Stimulated activated CD8-positive, alpha-beta memory T cell treated with anti-CD3 and anti-CD28 coated beads, Interleukin-7, amount 100 ng/mL, for 4 hours (primary cell): ENCODE measurements at places on chromosomes 2 and 18.
A peak's percentile ranks its signal among the peaks of the same experiment; 100 is the strongest.

DNA sequence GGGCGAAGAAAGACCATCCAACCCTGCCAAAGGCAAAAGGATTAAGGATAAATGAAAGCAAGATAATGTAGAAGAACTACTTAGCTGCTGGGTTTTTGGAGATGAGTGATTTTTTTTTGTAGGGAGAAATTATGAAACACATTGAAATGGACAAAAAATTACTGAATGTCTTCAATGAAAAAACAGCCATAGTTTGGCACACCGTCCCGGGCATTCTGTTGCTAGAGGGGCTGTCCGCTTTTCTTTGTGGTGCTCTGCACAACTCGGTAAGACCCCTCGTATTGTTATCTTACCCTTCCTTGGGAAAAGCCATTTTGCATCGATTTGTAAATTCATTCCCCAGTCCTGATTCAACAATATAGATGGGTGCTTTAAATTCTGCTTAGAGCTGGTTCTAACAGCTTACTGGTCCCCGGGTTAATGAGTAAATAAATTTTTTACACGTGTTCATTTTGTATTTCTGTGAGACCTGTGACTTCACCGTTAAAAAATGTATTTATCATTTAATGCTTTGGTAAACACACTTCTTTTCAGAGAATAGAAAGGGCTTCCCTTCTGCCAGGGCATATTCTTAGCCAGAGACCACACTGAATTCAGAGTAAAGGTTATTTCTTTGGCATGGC, 912 bp upstream of the LAPTM4A start:
- no peak for DNase-seq

DNA sequence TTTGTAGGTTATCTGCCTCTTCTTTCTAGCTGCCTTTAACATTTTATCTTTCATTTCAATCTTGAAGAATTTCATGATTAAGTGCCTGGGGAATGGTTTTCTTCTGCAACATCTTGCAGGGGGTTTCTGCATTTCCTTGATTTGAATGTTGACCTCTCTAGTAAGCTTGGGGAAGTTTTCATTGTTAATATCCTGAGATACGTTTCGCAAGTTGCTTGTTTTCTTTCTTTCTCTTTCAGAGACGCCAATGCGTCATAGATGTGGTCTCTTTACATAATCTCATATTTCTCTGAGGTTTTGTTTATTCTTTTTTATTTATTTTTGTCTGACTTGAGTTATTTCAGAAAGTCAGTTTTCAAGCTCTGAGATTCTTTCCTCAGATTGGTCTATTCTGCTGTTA, 225.7 kb downstream of the XIRP2 start:
- DNase-seq, result no peak

- DNase-seq, result no peak
These were observed 1229.0 kb upstream of the NRXN1 start for GRCh38 chr2:52260904-52261303.

DNA sequence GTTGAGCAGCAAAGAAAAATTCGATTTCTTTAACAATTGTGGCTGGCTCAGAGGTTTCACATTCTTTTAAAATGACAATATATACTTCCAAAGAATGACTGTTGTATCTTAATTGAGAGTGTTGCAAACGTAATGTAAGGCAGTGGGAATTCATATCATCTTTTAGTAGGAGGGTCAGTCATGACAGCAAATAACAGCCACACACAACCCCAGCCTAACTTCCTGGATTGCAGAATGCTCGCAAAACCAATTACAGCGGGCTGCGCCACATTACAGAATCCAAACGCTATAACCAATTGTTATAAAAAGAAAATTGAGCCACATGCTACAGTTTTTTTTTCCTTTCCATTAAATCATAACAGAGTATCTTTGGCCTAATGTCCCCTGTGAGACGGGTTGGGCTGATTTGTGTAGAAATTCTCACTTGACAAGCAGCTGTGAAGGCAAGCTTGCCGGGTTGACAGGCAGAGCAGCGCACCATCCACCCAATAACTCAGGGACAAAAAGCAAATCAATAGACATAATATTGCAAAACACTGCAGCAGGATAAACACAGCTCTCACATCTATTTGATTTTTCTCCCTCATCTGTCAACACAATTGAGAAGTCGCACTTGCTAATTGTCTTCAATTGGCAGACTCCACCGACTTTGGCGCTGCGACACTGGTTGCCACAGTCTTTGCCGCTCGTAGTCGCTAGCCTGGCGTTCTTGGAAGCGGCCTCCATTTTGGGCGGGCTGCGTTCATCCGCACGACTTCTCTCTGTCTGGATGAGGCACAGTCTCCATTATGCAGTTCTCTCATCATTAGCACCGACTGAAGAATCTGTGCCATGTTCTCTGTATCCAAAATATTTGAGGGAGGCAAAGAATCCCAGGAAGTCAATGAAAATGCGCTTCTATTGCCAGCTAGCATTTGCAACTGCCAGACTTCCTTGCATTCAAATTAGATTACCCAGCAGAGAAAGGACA, 95.0 kb upstream of the CCDC68 start:
- DNase-seq, result no peak

GRCh38 chr2:10918661-10919409, 7.1 kb downstream of the KCNF1 start:
- DNase-seq, result no peak

DNA sequence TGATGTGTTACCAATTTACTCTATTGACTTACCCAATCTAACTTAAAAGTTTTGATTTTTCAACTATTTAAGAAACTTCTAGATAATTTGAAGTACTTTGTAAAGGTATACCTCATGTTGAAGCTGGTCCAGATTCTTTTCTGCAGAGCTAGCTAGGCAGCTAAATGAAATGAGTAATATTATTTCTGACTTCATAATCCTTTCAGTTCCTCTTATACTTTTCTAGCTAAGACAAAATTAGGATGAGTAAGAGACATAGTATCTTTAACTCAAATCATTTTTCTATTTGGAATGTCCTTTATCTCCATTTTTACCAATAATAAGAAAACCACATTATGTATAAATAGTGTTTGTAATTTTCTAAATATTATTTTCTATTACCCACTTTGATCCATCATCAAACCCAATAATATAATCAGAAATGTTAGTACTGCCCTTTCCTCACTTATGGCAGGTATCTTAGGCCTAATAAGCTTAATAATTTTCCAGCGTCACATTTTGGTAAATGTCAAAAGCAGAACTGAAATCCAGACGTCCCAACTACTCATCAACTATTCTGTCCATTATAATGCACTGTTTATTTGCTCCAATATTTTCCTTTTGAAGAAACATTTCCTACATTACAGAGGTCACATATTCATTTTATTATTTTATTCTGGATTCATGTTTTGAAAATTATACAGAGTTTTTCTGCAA, 456.6 kb downstream of the THSD7B start:
- DNase-seq, result no peak

DNA sequence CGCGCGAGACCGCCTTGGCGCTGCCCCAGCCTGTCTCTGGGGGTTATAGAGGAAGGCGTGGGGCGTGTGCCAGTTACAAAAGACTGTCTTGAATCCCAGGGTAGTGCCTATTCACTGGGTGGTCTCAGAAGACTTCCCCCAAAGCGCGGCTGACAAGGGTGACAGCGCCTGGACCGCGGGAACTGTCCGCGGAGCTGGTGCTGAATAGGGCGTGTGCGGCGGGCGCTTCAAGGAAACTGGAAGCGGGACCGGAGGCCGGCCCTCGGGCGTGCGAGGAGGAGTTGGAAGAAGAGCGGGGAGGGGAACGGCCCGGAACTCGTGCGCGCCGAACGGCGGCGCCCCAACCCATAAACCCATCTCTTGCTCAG, 2.3 kb downstream of the EGR4 start:
- peak; percentile 38 for DNase-seq

DNA sequence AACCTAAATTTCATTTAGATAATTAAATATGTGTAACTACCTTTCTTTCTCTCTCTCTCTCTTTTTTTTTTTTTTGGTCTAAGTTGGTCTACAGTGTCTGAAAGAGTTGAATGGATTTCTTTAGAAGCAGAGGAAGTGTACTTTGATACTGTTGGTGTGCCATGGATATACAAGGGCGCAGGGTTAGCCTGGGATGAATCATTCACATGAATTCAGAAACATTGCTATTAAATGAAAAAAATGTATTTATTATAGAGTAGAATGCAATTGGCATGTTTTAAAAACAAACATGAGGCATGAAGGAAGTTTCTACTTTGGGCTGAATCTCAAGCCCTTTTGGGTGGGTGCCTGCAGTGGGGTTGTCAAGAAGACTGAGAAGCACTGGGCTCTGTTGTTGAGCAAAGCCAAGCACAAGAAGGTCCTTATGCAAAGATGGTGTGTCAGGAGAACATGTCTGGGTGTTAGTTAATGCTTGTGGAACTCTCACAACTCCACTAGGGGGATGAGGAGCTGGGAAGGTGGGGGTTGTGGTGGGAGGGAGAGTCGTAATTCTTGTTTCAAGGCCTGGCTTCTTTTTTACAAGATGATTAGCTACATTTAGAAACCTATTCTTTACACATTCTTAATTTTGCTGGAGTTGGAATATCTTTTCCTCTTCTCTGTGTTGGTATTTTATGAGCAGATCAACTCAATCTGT, 57.9 kb downstream of the LYPD6 start:
- DNase-seq, result no peak
